ENCODE measurements at places on chromosomes 5 and 9.

- no peak for DNase-seq
Observed at GRCh38 chr9:115117999-115118878, at the start of gene TNC. Gene TNC, minus strand, starts transcription at chr9:115118157. Its CDS starts 27,139 bp downstream, at chr9:115091018.

GRCh38 chr5:68265822-68266395, 50.4 kb downstream of the PIK3R1 start:
- DNase-seq: no peak

DNA sequence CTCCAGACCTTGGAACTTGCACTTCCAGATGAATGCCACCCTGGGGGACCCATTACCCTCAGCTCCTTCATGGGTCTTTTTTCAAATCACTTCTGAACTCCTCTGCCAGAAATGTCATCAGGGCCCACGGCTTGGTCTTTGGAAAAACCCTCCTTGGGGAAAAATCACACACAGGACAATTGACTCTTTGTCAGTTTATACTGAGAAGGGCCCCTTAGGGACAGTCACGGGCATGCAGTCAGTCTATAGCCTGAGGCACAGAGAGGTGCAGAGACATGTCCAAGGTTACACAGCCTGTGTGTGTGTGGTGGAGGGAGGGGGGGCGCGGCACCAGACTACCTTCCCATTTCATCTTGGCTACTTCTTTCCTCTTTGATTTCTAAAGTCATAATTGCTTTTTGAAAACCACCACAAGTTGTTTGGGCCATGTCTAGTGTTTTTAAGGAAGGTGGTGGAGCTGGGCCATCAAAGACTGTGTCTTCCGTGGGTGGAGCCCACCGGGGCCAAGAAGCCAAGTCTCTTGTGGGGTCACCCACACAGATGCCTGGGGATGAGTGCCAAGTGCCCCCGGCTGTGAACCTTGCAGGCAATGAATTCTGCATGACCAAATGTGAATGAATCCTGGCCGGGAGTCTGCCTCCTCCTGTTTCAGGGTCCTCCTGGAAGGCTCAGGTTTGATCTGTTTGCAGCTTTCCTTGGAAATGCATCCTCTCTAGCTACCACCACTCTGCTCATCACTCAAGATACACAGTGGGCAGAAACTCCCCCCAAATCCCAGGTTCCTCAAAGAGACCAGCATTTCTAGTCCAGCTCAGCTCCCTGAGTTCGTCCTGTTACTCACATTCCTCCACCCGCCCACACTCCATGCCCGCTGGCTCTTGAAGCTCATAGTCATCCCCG, 200.1 kb upstream of the TBC1D2 start:
- DNase-seq: no peak

DNA sequence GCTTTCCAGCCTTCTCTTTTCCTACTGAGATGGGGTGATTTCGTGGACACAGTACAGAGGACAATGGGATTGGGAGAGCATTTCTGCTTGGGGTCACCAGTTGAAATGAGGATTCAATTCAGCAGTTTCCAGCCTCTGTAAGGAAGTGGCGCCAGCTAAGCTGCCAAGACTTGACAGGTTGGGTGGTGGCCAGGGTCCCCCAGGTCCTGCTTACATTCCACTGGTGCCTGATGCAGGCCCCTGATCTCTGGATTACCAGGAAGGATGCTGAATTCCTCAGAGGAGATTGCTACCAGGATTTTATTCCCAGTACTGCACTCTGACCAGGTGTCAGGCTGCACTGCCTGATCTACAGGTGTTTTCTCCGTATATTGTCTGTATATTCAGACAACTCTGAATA, 119.7 kb downstream of the PSD2 start:
- no peak for DNase-seq

- no peak for DNase-seq
Observed at GRCh38 chr5:138736293-138736692, 16.9 kb upstream of the CTNNA1 start.

- no peak for DNase-seq
Observed at GRCh38 chr5:35717718-35718117, 100.1 kb downstream of the SPEF2 start.

GRCh38 chr5:111075520-111075919, 4.0 kb downstream of the TSLP start:
- no peak for DNase-seq

DNA sequence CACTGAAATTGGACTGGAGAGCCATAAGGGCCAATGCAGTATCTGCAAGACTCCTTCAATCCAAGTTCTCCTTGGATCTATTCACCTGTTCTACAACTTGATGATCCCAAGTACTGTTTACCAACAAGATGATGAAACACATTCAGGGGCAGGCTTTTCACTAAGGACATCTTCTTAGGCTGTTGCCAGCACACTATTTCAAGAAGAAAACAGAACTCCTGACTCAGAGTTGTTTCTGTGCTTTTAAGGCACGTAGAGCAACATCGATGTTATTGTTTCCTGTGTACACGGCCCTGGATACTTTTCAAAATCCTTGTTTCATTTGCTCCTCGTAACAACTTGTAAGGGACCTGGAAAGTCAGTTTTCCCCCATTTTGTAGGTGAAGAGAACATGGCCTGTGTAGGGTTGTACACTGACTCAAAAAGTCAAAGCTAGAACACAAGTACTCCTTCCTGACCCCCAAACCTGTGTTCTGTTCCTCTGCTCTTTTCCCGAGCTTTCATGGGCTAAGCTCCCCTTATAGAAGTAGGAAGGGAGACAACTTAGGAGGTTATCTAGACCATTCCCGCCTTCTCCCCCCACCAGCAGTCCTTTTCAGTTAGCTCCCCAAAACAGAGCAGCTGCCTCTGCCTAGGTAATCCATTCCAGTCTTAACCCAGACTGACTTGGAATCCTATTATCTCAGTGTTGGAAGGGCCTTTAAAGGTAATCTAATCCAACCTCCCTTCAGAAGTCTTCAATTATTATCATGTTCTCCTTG, 5.2 kb upstream of the MGAT1 start:
- DNase-seq: no peak

DNA sequence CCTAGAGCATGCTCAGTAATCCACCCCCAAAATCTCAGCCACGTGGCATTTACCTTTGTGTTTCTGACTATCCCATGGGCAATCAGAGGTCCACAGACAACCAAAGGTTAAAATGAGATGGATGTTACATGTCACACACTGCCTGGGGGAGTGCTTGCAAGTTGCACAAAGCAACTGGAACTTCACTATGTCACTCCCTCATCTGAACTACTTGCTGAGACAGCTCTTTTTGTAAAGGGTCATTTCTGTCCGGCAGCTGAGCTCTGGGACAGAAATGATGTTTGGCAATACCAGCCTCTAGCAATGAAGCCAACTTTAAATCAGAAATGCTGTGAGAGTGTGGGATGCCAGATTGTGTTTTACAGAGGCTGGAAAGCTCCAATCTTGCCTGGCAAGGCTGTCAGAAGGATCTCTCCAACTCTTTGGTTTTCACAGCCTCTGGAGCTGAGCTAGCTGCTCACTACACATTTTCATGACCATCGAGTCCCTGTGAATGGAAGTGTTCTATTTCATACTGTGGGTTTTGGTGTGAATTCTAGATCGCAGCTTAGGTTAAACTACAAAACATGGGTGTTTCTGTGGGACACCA, 66.3 kb upstream of the TMEM215 start:
- no peak for DNase-seq

- DNase-seq: no peak
Observed at GRCh38 chr9:99274016-99274415, 51.9 kb downstream of the SEC61B start.

DNA sequence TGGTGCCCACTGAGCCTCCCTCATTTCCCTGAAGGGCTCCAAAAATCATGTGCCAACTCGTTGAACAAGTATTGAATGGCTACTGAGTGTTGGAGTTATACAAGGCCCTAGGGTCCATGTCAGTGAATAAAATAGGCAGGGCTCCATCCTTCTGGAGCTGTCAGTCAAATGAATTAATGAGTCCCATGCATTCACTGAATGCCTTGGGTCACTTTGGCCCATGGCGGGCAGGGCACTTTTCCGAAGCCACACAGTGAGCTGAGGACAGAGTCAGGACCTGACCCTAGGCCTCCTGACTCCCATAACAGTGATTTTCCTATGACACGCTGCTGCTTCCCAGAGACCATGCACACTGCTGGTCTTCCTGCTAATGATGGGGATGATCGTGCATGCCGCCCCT, 27.3 kb upstream of the SLC36A1 start:
- DNase-seq: no peak

- no peak for DNase-seq
Observed at GRCh38 chr5:109718216-109718615, 28.5 kb downstream of the MAN2A1 start.

Measured in T-helper 1 cell (primary cell).